Activated CD8-positive, alpha-beta memory T cell treated with anti-CD3 and anti-CD28 coated beads for 48 hours (primary cell): ENCODE measurements at places on chromosomes 6 and 20.

DNA sequence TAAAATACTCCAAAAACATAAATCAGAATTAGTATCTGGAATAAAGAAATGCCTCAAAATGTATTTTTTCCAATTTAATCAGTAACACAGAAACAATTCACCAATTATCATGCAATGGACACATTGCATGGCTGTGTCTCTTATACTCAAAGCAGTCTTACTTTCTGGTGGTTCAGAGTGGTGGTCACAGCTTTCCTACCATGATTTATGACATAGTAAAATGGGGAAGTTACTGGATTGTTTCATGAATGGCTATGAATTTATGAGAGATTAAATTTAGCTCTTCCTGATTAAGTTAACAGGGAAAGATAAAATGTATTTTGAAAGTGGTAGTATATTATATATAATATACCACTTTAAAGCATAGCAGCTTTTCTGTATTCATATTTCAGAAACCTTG lies 331.5 kb upstream of the MAP3K7 start:
- no peak for DNase-seq

GRCh38 chr6:96836631-96837080 lies 621 bp downstream of the GPR63 start:
- no peak for DNase-seq

GRCh38 chr20:40583205-40583604 lies 105.8 kb downstream of the MAFB start:
- no peak for DNase-seq

DNA sequence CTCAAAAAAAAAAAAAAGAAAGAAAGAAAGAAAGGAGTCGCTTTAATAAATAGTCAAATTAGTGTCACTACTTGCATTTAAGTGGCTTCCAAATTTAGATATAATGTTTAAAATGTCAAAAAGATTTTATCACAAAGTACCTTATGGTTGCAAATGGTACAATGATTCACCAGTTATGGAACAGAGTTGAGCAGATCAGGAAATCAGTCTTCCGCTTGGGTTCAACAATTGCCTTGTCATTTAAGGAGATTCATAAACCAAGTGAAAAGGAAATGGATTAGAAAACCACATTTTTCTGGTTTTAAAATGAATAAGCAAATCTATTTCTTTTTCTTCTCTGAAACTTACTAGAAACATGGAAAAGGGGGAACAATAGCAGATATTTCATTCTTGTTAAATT lies 94.8 kb upstream of the PTPRT start:
- DNase-seq: no peak

DNA sequence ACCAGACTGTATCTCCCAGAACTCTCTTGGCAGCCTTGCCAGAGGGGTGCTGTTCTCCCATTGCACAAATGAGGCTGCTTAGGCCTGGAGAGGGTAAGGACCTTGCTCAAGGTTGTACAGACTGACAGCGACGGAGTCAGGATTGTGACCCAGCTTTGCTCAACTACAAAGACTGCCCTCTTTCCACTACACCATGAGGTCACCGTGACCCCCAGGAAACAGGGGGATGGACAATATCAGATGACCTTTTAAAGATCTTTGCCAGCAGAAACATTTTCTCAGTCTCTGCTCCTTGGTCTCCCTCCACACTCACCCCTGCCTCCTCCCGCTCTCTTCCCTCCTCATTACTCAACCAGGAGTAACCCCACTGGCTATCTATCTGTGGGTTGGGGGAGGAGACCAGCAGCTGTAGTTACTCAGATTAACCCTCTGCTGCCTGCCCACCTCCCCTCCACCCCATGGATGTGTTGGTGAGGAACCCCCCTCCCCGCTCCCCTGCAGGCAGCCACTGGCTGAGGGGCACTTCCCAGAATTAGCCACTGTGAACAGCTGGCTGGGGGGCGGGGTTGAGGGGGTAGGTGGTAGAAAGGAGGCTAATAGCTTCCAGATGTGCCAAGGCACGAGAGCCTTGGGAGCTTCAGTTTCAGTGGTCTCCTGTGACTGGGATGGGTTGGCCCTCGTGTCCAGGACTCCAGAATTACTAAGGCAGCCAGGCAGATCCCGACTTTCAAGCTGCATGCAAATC lies 26.9 kb upstream of the MRPS18A start:
- no peak for DNase-seq

- no peak for DNase-seq
Observed at GRCh38 chr20:44626278-44626677, 25.2 kb downstream of the ADA start.

GRCh38 chr6:149975400-149975799 lies 11.7 kb downstream of the ULBP1 start:
- no peak for DNase-seq

- no peak for DNase-seq
Observed at GRCh38 chr6:63537201-63537958, 34.9 kb upstream of the LOC128125822 start.

DNA sequence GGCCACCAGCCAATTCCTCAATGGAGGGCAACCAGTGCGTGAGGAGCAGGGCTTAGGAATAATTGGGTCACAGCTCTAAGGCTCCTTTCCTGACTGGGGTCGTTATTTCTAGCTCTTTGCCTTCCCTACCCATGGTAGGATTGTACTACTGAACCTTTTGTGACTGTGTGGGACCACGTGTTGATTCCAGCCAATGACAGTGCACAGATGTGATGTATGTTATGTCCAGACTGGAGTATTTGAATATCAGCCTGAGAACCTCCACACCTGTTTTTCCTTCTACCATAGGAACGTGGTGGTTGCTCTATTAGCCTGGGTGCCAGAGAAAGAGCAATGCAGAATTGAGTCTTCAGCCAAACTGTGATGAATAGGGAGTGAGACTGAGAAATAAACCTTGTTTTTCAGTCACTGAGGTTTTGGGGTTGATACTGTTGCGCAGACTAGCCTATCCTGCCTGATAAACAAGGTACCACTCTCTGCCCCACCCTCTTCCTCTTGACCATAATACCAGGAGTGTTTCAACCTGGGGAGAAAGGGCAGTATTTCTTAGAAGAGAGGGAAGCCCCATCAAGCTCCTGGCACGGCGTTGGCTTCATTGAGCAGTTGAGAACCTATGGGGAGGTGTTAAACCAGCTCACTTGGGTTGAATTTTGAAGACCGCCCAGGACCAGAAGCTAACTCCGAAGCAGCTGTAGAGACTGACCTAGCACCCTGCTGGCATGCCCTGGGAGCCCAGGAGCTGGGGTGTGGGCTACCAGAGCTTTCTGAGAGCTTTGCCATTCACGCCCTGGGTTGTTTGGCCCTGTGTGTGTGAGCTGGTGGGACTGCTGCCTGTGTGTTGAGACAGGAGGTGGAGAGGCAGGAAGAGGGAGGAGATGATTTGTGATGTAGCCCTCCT lies 105.5 kb upstream of the BACH2 start:
- DNase-seq: no peak

DNA sequence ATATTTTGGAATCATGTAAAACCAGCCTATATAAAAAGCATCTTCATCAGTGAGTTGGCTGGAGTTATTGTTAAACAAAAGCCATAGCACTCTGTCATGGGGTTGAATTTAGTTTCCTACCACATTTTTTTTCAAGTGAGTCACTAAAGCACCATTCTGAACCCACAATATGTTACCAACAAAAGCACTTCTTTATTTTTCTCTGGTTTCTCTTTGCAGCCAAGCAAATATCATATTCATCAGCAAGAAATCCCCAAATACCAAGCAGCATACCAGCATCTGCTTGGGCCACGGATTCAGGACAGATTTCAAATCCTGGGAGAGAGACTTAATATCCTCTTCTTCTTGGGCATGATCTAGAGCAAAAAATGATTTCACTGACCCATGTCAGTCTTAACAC lies 441.4 kb downstream of the BCKDHB start:
- no peak for DNase-seq

DNA sequence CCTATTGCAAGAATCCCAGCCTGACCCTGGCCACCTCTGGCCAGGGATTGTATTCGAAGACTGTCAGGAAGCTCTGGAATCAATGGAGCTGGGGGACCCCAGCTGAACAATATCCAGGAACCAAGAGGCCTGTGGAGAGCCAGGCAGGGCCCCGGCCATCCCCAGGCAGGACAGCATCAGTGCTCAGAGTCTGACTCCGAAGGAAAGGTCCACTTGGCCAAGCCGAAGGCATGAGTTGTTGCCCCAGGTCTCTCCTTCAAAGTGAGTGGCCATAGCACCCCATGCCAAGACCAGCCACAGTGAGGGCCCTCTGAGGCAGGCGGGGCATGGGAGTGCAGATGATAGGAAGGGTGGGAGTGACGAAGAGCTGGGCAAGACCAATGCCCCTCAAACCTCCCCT lies 193.1 kb downstream of the CDH4 start:
- DNase-seq: no peak

DNA sequence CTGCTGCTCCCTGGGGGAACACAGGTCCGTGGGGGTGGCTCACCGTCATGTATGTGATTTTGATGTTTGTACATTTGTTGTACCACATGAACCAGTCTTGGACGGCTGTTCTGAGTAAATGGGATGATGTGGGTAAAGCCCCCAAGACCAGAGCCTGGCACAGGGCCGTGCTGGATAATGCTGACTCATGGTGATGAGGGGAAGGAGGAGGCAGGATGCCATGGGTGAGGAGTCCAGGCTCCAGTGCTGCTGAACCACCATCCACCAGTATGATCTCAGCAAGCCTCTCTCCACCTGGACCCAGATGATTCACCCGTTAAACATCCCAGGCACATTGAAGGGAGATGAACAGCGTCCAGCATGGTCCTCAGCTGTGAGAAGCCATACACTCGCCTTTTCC lies 9.6 kb upstream of the APCDD1L start:
- no peak for DNase-seq
